ENCODE measurements at places on chromosomes 6 and 20. TPM values are rescaled to one million over a fixed set of nuclear protein-coding genes. Genes with fewer than 3 reads are reported as not detected.

Gene B3GAT2
- 0.05 TPM for total RNA-seq

Gene BTN1A1
- not detected for total RNA-seq

Gene TINAG
- not detected for total RNA-seq

Gene PCMT1
- 91.3 TPM for total RNA-seq

Gene FKBP1C
- total RNA-seq = 2.2 TPM

Gene CDS2
- 46.2 TPM for total RNA-seq

Gene RNF144B
- total RNA-seq = 0.52 TPM

Gene FERMT1
- 16.7 TPM for total RNA-seq

Gene CD24
- total RNA-seq = 289 TPM

Gene LY6G5C
- 1.4 TPM for total RNA-seq

Gene PPP1R14C
- 1.7 TPM for total RNA-seq

Gene ADGRF5
- not detected for total RNA-seq

Gene METTL24
- not detected for total RNA-seq

Gene ZNF341
- total RNA-seq = 5.7 TPM

Gene DUSP15
- 0.90 TPM for total RNA-seq

Gene RIPOR2
- 0.26 TPM for total RNA-seq
